ENCODE measurements at places on chromosomes 1 and 21. TPM values are rescaled to one million over a fixed set of nuclear protein-coding genes. Genes with fewer than 3 reads are reported as not detected.

Gene TMEM82
- not detected for total RNA-seq

Gene PRELP
- 80.5 TPM for total RNA-seq

Gene OR2T2
- total RNA-seq: not detected

Gene GJC2
- total RNA-seq: 0.82 TPM

Gene CYP4X1
- 37.7 TPM for total RNA-seq

Gene ERICH3
- not detected for total RNA-seq

Gene LCE2B
- total RNA-seq: not detected

Gene ITGB2
- total RNA-seq: 1,044 TPM

Gene MXRA8
- total RNA-seq: 48.8 TPM

Gene DENND2C
- 2.4 TPM for total RNA-seq

Gene CRP
- total RNA-seq: 0.57 TPM

Gene KDF1
- not detected for total RNA-seq

Gene MPL
- not detected for total RNA-seq

Gene CLCA1
- total RNA-seq: not detected

Gene PLEKHA6
- total RNA-seq: 1.5 TPM

Gene TTC4
- total RNA-seq: 14.0 TPM

Gene RHOU
- total RNA-seq: 25.1 TPM

Gene LAX1
- total RNA-seq: 0.57 TPM

Gene SAMD13
- 0.98 TPM for total RNA-seq

Gene LCE2D
- total RNA-seq: not detected

Gene NKAIN1
- not detected for total RNA-seq

Gene TRIM17
- not detected for total RNA-seq

Gene BTG2
- total RNA-seq: 83.2 TPM

Gene CLIC6
- 20.9 TPM for total RNA-seq

Gene DMBX1
- total RNA-seq: not detected

Gene PRDX1
- total RNA-seq: 194 TPM

Gene KLHDC9
- total RNA-seq: 4.8 TPM

Gene SEC16B
- 8.5 TPM for total RNA-seq

Gene TSSK3
- total RNA-seq: 1.1 TPM

Gene IPO9
- total RNA-seq: 14.6 TPM

All from subcutaneous adipose tissue (tissue), 4 donors.